ENCODE measurements at places on chromosomes 11 and 22. TPM values are rescaled to one million over a fixed set of nuclear protein-coding genes. Genes with fewer than 3 reads are reported as not detected.

- peaks cover 40% of the 10 kb centered on the region for H3K4me1 ChIP-seq
- H3K27ac ChIP-seq: peak overlapping the region; percentile 53
- no peak overlapping the region for H3K4me3 ChIP-seq
- no peaks in the 10 kb centered on the region for H3K36me3 ChIP-seq
- H3K27me3 ChIP-seq: no peaks in the 10 kb centered on the region
Observed at GRCh38 chr11:103633068-103633788, 403.2 kb upstream of the DDI1 start.

- H3K4me1 ChIP-seq: peaks cover 31% of the 10 kb centered on the region
- no peak for DNase-seq
- H3K27me3 ChIP-seq: no peaks in the 10 kb centered on the region
- no peak overlapping the region for H3K27ac ChIP-seq
- peaks cover 7% of the 10 kb centered on the region for H3K36me3 ChIP-seq
Observed at GRCh38 chr11:3052567-3052966, 4.7 kb downstream of the CARS1 start.

GALNT18 gene
- polyA plus RNA-seq: 3.9 TPM

LSP1 gene
- 0.36 TPM for polyA plus RNA-seq

- peaks cover 16% of the 10 kb centered on the region for H3K4me1 ChIP-seq
- H3K27me3 ChIP-seq: no peaks in the 10 kb centered on the region
- no peak for DNase-seq
- no peak overlapping the region for H3K27ac ChIP-seq
- H3K4me3 ChIP-seq: no peak overlapping the region
Observed at GRCh38 chr11:5282628-5283027, 12.9 kb upstream of the HBE1 start.

DNA sequence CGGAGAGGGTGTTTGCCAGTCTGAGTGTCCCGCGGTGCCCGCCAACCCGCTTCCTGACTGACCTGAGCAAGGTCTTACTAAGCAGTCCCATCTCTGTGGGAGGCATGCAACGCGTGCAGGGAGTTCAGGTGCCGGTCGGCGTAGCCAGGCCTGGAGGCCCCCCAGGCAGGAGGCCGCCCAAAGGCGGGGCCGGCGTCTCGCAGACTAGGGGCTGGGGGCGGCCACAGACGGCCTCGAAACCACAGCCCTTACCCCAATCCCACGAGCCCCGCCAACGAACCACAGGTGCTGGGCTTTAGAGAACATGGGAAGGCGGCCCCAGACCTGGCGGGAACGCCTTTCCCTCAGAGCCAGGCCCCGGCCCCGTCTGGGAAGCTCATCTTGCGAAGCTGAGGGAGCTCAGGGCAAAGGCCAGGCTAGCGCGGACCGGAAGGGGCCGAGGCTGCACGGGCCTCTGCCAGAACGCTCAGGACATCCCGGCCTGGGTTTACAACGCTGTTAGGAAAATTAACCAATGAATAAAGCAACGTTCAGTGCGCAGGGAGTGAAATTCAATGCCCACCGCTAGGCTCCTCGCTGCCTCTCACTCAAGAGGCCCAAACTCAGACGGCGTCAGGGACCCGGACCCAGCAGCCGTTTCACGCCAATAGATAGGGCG, 2.1 kb upstream of the MTFP1 start:
- H3K36me3 ChIP-seq: no peaks in the 10 kb centered on the region
- H3K27ac ChIP-seq: peak overlapping the region; percentile 97
- H3K4me3 ChIP-seq: peak overlapping the region; percentile 79
- no peaks in the 10 kb centered on the region for H3K27me3 ChIP-seq
- DNase-seq: peak; percentile 81

DNA sequence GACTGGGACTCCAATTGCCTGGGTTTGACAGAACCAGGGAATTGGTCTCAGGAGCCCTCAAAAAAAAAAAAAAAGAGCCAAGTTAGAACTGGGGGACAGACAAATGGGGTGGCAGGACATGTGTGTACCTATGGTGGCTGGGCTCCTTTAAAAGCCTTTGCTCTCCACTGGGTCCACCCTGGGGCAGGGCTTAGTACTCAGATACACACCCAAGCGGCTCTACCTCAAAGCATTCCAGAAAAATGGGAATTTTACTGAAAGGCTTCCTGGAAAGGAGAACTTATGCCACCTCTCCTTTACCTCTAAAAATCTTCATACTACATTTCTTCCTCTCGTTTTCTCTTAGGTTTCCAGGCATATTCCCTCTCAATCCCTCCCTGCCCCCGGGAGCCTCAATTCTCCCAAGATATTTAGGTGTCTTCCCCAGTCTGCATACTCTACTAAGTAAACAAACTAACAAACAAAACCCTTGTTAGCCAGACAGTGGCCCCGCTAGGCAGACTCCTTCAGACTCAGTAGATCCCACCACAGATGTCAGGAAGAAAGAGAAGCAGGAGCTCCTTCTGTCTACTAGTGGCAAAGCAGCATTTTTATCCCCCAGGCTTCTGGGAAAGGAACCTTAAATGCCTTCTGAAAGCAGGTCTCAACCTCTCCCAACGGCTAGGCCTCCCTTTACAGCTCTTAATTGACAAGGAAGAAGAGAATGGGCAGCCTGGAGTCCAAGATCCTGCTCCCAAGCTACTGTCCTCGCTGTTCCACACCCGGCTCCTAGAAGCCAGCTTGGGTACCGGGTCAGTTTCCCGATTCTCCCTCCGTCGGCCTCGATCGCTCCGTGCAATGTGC, 653 bp downstream of the PCSK7 start:
- H3K4me1 ChIP-seq: peaks cover 21% of the 10 kb centered on the region
- peak overlapping the region; percentile 97 for H3K4me3 ChIP-seq
- H3K27me3 ChIP-seq: no peaks in the 10 kb centered on the region
- no peaks in the 10 kb centered on the region for H3K36me3 ChIP-seq
- peak; percentile 44 for DNase-seq
- H3K27ac ChIP-seq: peak overlapping the region; percentile 77

ZNF214 gene
- 1.3 TPM for polyA plus RNA-seq

MRE11 gene
- polyA plus RNA-seq: 10.7 TPM

DNA sequence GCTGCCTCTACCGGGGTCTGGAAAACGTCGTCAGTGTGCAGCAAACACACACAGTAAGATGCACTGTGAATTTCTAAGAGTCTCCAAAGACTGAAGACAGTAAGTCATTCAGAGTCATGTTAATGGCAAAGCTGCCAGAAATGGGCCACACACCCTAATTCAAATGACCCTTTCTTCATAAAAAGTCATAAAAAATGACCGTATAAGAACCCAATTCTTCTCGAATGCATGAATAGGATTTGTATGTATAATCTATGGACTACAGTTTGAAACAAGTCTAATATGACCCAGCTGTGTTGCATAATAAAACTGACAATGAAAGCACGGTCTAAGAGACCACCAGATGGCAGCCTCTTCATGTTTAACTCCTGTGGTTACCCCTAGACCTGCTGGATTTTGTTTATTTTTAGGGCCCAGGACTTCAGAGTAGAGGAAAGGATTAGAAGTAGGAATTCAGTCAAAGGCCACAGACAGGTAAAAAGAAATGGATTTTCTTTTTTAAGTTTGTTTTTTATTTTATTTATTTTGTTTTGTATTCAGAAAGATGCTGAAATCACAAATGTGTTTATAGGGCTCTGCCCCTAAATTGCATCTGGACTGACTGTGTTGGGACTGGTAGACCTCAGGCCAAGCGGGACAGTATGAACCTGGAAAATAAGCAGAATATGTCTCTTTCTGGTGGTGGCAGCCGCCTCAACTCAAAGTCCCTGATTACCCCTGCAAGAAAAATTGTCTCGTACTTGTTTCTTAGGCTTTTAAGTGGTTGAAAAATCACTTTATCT, 32.1 kb upstream of the SLC5A12 start:
- H3K27me3 ChIP-seq: no peaks in the 10 kb centered on the region
- H3K4me1 ChIP-seq: no peaks in the 10 kb centered on the region
- DNase-seq: peak; percentile 83
- H3K36me3 ChIP-seq: no peaks in the 10 kb centered on the region
- no peak overlapping the region for H3K4me3 ChIP-seq
- no peak overlapping the region for H3K27ac ChIP-seq

MPPED2 gene
- polyA plus RNA-seq: not detected

KCNJ11 gene
- not detected for polyA plus RNA-seq

PARVB gene
- 53.2 TPM for polyA plus RNA-seq

DNA sequence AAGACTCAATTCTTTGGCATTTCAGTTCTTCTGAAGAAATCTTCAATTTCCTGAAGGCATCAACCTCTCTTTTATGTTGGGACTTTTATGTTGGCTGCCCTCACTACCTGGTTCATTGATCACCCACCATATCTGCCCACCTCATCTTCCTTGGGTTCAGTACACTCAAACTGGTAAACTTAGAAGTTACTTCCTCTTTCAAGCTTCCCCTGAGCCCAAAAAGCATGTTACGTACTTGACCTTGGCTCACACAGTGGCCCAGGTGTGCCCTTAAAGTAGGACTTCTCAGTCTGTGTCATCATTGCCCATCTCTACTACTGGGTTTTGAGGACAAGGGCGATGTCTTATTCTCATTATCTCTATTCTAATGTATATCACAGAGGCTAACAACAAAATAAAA, 86.1 kb downstream of the GRIA4 start:
- no peaks in the 10 kb centered on the region for H3K4me1 ChIP-seq
- DNase-seq: no peak
- H3K27me3 ChIP-seq: no peaks in the 10 kb centered on the region
- H3K4me3 ChIP-seq: no peak overlapping the region
- no peaks in the 10 kb centered on the region for H3K36me3 ChIP-seq

DNA sequence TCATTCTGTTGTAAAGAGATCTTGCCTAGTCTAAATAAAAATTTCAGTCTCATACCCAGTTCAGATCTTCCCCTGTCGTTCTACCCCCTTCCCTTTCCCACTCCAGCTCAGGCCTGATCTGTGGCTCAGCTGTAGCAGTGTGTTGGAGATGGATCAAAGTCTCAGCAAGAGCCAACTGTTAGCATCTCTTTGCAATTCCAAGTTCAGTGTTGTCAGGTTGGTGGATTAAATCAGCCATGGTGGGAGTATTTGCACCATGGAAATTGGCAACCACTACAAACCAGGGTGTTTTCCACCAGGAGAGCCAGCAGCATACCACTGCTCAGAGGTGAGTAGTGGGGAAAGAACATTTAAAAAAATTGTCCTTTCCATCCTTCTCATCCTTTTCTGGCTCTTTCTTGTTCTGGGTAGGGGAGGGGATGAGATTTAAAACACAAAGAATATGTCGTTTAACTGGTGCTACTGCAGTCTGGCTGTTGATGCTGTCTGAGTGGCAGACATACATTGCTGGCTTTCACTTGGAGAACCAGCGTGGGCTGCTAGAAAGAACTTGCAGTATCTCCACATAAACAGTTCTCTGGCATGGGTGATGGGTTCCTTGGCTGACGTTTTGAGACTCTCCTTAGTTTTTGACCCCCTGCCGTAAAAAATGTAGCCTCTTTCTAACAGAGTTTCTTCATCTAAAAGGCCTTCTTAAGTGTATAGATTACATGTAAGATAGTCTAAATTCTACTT, 514.1 kb downstream of the RAB38 start:
- H3K27me3 ChIP-seq: no peaks in the 10 kb centered on the region
- H3K36me3 ChIP-seq: no peaks in the 10 kb centered on the region
- DNase-seq: no peak
- H3K4me3 ChIP-seq: no peak overlapping the region
- no peaks in the 10 kb centered on the region for H3K4me1 ChIP-seq
- no peak overlapping the region for H3K27ac ChIP-seq

CRYBB2 gene
- not detected for polyA plus RNA-seq

B3GAT1 gene
- not detected for polyA plus RNA-seq

DNA sequence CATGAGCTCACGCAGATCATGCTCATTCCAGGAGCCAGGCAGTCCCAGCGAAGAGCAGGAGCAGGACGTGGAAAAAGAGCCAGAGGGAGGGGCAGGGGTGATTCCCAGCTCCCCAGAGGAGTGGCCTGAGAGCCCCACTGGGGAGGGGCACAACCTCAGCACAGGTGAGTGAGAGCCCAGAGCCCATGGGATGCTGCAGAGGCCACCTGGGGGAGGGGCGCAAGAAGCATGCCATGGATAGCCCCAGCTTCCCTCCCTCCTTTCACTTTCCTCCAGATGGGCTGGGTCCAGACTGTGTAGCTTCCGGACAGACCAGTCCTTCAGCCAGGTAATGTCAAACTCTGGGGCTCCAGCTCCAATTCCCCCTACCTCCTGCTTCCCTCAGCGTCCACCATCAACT, 6.2 kb downstream of the SMTNL1 start:
- H3K4me3 ChIP-seq: no peak overlapping the region
- DNase-seq: no peak
- H3K27ac ChIP-seq: no peak overlapping the region
- no peaks in the 10 kb centered on the region for H3K4me1 ChIP-seq
- no peaks in the 10 kb centered on the region for H3K27me3 ChIP-seq
- no peaks in the 10 kb centered on the region for H3K36me3 ChIP-seq

- H3K27me3 ChIP-seq: no peaks in the 10 kb centered on the region
- no peak overlapping the region for H3K27ac ChIP-seq
- no peaks in the 10 kb centered on the region for H3K4me1 ChIP-seq
- H3K4me3 ChIP-seq: no peak overlapping the region
- peaks cover 13% of the 10 kb centered on the region for H3K36me3 ChIP-seq
- DNase-seq: peak; percentile 39
Observed at GRCh38 chr11:116948391-116948790, 111.0 kb upstream of the APOA1 start.

ZBTB16 gene
- polyA plus RNA-seq: not detected

DNA sequence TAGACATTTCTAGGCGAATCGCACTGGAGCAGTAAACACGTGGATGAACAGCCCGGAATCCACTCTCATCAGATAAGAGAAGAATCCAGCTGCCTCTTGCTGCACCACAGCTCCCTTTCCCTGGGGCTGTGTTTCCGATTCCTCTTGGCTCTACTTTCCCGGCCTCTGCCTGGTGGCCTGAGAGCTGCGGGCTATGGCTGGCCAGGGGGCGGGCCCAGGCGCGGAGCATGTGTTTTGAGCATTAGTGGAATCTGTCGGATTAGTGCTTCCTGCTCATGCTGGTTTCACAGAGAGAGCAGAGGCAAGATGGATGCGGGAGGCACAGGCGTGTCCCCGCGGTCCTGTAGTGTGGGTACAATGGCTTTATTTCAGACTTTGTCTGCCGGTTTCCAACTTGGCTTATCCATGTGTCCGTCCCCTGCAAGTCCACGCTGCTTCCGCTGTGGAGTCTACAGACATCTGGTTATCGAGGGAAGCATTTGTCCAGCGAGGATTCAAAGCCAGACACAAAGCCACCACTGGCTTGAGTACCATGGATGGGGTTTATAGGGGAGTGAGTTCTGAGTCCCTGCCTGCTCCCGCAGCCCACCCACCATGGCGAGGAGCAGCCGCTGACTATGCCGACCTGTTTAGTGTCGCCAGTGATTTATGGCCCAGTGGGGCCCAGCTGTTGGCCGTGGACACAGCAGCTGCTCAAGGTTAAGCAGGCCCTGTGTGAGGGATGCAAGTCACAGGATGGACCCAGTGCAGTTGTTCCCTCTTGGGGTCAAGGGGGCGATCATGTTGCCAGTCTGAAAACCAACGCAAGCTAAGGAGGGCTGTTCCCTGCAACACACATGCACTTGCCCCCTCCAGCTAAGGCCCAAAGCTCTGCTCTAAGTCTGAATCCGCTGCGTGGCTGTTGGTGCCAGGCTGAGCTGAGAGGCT, 43.3 kb upstream of the EP300 start:
- no peaks in the 10 kb centered on the region for H3K36me3 ChIP-seq
- no peaks in the 10 kb centered on the region for H3K27me3 ChIP-seq
- peaks cover 13% of the 10 kb centered on the region for H3K4me1 ChIP-seq
- H3K4me3 ChIP-seq: peak overlapping the region; percentile 64
- H3K27ac ChIP-seq: peak overlapping the region; percentile 0
